Stimulated activated naive CD8-positive, alpha-beta T cell treated with anti-CD3 and anti-CD28 coated beads, Interleukin-15, amount 100 ng/mL, for 72 hours (primary cell): ENCODE measurements at places on chromosomes 11 and 22.

- DNase-seq: no peak
Measured at GRCh38 chr11:115672999-115673411, 168.8 kb upstream of the CADM1 start.

DNA sequence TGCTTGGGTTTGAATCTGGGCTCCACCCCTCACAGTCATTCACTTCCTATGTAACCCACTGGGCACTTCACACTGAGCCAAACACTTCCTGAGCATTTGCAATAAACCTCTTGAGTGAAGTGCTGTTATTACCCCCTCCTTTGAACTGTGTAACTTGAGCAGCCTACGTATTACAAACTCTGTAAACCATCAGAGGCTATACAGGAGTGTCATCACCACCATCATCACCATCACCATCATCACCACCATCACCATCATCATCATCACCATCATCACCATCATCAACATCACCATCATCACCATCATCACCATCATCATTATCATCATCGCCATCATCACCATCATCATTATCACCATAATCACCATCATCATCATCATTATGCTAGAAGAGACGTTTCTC lies 18.4 kb downstream of the RTL6 start:
- no peak for DNase-seq

GRCh38 chr11:46281371-46281831 lies 3.9 kb downstream of the CREB3L1 start:
- DNase-seq: no peak

GRCh38 chr22:24707470-24707801 lies 67.1 kb downstream of the PIWIL3 start:
- no peak for DNase-seq

DNA sequence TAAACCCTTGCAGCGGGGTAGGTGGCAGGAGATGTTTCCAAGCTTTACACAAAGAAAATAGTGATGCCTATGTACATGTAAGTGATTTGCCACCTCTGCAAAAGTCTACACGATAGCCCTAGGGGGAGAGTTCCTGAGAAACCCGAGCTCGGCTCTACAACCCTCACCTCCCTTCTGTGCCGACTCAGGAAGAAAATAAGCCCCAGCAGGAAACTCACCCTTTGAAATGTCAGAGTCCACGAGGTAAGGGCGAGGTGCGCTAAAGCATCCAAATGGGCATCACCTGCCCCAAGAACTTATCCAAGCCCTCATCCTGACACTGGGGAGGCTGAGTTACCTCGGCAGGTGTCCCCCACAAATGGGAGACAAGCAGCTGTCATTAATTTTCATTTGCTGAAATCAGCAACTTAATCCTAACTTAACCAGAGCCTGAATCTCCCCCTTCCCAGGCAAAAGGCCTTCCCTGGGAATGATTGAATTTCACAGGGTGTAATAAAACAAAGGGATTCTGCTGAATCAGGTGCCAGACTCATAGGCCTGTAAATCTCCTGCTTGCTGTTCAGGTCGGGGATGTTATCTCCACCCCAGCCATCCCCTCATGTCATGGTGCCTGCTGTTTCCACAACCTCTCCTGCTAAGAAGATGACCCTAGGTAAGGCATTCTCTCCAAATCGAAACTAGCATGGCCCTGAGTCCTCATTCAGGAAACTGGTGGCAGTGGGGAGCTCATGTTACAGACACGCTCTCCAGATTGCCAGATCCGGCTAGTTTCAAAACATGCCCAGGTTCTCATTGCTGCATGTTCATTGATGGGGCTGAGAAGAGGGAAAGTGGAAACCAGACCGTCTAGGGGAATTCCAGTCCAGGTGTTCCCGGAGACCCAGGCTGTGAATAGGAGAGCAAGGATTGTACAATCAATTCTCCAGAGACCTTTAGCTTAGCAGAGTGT lies 105.3 kb upstream of the KIRREL3 start:
- DNase-seq: no peak

DNA sequence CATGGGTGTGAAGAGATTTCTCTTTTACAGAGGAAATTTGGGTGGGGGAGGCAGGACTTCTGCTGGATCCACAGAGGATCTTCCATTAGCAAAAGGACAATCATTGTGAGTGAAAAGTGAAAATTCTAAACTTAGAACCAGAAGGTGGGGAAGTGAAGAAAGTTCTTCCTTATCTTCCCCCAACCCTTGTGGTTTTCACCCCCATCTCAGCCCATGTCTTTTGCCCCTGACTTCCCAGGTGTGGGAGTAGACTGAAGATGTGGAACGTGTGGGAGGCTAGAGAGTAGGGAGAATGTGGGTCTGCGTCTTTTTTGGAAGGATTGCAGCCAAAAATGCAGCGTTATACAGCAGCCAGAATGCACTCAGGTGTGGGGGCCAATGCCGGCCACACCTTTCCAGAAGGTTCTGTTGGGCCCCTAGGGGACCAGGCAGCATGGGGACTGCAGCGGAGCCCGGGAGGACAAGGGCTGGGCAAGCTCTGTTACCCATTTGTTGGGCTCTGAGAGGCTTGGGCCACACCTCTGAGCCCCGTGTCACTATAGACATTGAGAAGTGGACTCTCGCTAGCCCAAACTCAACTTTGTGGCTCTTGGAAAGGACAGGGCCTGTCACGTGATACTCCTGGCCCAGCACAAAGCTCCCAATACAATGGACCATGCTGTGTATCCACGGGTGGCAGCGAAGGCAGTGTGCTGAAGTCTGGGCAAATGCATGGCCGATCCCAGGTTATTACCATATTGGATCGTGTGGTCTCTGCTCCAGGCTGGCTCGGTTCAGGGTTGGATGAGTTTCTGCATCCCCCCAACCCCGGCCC lies 32.8 kb upstream of the LINC01488 start:
- DNase-seq: no peak

- no peak for DNase-seq
Measured at GRCh38 chr11:30125456-30125855, 105.4 kb upstream of the FSHB start.
